Calu3 (cell line): ENCODE measurements at places on chromosomes 4 and X.

DNA sequence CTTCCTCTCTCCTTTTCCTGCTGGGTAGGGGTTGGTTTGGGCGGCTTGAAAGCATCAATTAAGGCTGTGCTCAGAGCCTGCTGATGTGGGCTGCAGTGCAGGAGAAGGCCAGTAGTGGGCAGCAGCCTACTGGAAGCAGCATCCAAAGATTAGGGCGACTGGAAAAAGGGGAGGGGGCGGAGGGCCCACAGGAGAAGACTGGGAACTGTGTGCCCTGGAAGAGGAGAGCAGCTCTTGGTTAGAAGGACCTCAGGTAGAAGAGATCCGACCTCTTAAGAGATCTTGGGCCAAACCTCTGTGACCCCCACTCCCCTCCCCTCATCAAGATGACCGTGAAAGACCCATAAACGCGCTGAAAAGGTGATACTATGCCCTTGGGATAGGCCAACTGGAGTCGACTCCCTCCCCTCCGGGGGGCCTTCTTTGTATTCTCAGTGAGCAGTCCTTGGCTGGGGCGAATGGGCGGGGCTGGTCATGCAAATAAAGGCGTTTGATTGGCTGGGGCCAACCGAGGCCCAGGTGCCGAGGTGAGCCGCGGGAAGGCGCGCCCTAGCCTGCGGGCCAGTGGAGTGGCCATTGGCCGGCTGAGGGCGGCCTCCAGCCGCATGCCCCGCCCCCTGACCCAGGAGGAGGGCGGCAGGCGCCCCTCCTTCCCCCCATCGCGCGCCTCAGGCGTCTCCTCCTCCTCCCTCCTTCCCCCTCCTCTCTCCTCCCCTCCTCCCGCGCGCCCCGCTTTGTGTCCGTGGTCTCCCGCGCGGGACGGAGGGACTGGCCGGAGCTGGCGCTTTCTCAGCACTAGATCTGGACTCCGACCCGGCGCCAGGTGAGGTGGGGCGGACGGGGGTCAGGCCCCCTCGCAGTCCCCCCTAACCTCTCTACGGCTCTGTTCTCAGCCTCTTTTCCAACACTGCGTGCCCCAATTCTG, 10.1 kb downstream of the DLG3 start:
- peak overlapping the region; percentile 99 for H3K4me3 ChIP-seq
- peaks cover 52% of the 10 kb centered on the region for H3K36me3 ChIP-seq
- no peaks in the 10 kb centered on the region for H3K27me3 ChIP-seq
- peak; percentile 93 for DNase-seq

- H3K4me3 ChIP-seq: no peak overlapping the region
- peaks cover 24% of the 10 kb centered on the region for H3K4me1 ChIP-seq
- H3K27ac ChIP-seq: no peak overlapping the region
- no peaks in the 10 kb centered on the region for H3K27me3 ChIP-seq
Measured at GRCh38 chrX:108304210-108304609, 134.0 kb downstream of the COL4A6 start.

DNA sequence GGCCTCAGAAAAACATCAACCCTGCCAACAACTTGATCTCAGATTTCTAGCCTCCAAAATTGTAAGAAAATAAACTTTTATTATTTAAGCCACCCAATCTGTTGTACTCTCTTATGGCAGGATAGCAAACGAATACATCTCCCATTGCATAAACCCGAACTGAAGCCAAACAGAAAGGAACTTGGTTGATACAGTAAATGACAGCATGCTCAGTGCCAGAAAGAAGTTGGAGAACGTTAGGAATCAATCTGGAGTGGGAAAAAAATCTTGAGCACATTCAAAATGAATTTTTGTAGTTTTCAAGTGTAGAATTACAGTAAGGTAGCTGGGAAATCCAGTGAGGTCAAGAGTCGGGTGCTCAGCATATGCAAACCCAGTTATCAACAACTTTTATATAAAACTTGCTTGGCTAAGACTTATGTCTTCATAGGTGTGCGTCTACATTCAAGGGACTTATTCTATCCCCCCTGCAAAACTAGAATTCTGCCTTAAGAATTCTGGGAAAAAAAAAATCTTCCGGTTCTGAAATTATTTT, 157.5 kb upstream of the ANKRD50 start:
- no peaks in the 10 kb centered on the region for H3K36me3 ChIP-seq
- H3K27ac ChIP-seq: no peak overlapping the region
- H3K4me3 ChIP-seq: no peak overlapping the region
- H3K27me3 ChIP-seq: no peaks in the 10 kb centered on the region
- no peaks in the 10 kb centered on the region for H3K4me1 ChIP-seq
- no peak for DNase-seq

DNA sequence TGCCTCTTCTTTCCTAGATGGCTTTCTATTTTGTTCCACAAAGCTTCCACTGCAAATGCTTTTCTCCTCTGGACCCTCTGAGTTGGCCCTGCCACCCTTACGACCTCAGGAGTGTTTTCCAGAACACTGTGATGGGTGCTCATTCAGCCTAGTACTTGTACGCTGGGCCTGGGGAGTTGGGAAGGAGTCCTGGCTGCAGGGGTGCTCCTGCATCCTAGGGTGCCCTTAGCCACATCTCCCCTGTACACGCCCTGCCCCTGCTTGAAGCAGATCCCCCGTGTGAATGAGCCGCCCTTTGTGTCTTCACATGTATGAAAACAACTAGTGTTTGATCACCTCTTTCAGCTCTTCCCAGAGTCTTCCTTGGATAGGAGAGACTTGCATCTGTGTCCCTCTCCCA, 64.2 kb downstream of the MTMR1 start:
- H3K4me3 ChIP-seq: no peak overlapping the region
- H3K27ac ChIP-seq: no peak overlapping the region
- DNase-seq: no peak
- no peaks in the 10 kb centered on the region for H3K4me1 ChIP-seq

GRCh38 chr4:120881846-120882245, 40.7 kb downstream of the PRDM5 start:
- DNase-seq: no peak
- H3K4me3 ChIP-seq: no peak overlapping the region
- H3K4me1 ChIP-seq: no peaks in the 10 kb centered on the region
- no peaks in the 10 kb centered on the region for H3K36me3 ChIP-seq
- H3K27me3 ChIP-seq: no peaks in the 10 kb centered on the region

GRCh38 chr4:117777721-117778120, 256.6 kb upstream of the NDST3 start:
- H3K27me3 ChIP-seq: no peaks in the 10 kb centered on the region
- no peak overlapping the region for H3K4me3 ChIP-seq
- H3K27ac ChIP-seq: no peak overlapping the region
- H3K4me1 ChIP-seq: no peaks in the 10 kb centered on the region
- no peaks in the 10 kb centered on the region for H3K36me3 ChIP-seq

DNA sequence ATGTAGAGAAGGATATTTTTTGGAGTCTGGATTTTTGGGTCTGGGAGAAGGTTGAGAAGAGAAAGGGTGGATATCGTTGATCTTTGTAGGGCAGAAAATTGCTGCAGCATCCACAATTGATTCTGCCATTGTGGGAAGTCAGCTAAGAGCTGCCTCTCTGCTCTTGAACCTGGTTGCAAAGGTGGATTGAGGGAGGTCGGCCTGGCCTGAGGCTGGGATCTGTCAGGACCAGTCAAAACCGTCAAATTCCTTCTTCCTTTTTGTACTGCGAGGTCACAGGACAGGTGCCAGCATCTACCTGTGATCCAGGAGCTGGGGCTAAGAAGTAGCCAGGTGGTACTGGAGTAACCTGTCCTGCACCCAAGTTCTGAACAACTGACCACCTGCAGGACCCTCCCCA, 93.7 kb downstream of the SHOX start:
- no peaks in the 10 kb centered on the region for H3K36me3 ChIP-seq
- H3K27me3 ChIP-seq: no peaks in the 10 kb centered on the region
- no peak overlapping the region for H3K27ac ChIP-seq
- no peaks in the 10 kb centered on the region for H3K4me1 ChIP-seq
- DNase-seq: no peak

GRCh38 chrX:40166582-40166981, 68.8 kb upstream of the BCOR start:
- no peak overlapping the region for H3K4me3 ChIP-seq
- H3K36me3 ChIP-seq: no peaks in the 10 kb centered on the region
- H3K27me3 ChIP-seq: peaks cover 9% of the 10 kb centered on the region
- peaks cover 26% of the 10 kb centered on the region for H3K4me1 ChIP-seq

DNA sequence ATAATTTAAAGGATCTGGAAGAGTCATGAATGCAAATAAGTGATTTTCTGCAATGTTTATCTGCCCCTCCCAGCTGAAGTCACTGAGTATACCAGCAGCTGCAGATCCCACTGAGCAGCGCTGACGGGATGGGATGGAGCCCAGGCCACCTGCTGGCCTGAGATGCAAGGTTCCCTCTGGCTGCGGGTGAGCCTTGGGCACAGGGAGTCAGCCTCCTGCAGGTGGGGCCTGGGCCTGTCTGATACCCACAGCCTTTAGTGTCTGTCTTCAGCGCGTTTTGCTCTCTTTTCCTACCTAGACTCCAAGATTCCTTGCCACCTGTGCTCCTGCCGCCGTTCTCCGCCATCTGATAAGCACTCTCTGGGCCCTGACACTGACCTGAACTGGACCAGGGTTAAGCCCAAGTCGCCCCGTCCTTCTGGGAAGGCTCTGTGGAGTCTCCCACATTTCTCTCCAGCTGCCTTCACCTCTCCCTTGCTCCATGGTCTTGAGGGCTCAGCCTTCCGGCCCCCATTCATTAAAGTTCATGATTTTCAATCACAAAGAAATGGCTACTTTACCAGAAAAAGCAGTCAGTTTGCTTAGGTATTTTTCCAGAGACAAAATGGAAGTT, 223.1 kb upstream of the FAT1 start:
- no peak overlapping the region for H3K4me3 ChIP-seq
- H3K27ac ChIP-seq: no peak overlapping the region
- H3K36me3 ChIP-seq: no peaks in the 10 kb centered on the region

DNA sequence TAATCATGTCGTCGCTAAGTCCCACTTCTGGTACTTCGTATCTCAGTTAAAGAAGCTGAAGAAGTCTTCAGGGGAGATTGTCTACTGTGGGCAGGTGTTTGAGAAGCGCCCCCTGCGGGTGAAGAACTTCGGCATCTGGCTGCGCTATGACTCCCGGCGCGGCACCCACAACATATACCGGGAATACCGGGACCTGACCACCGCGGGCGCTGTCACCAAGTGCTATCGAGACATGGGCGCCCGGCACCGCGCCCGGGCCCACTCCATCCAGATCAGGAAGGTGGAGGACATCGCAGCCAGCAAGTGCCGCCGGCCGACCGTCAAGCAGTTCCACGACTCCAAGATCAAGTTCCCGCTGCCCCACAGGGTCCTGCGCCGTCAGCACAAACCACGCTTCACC, 11.3 kb downstream of the PNCK start:
- H3K4me3 ChIP-seq: no peak overlapping the region
- no peak overlapping the region for H3K27ac ChIP-seq
- H3K36me3 ChIP-seq: no peaks in the 10 kb centered on the region
- peaks cover 80% of the 10 kb centered on the region for H3K27me3 ChIP-seq
- DNase-seq: peak; percentile 60
- peaks cover 7% of the 10 kb centered on the region for H3K4me1 ChIP-seq

- H3K4me3 ChIP-seq: no peak overlapping the region
- H3K27ac ChIP-seq: no peak overlapping the region
- DNase-seq: no peak
- no peaks in the 10 kb centered on the region for H3K27me3 ChIP-seq
Measured at GRCh38 chr4:131054489-131055019, 1958.6 kb downstream of the C4orf33 start.

GRCh38 chrX:66203114-66203513, 39.1 kb downstream of the HEPH start:
- no peaks in the 10 kb centered on the region for H3K4me1 ChIP-seq
- DNase-seq: no peak
- H3K36me3 ChIP-seq: no peaks in the 10 kb centered on the region

- no peak overlapping the region for H3K27ac ChIP-seq
- no peak for DNase-seq
- H3K4me1 ChIP-seq: peaks cover 4% of the 10 kb centered on the region
- peaks cover 25% of the 10 kb centered on the region for H3K27me3 ChIP-seq
Measured at GRCh38 chr4:3286335-3287175, 6.3 kb upstream of the RGS12 start.

DNA sequence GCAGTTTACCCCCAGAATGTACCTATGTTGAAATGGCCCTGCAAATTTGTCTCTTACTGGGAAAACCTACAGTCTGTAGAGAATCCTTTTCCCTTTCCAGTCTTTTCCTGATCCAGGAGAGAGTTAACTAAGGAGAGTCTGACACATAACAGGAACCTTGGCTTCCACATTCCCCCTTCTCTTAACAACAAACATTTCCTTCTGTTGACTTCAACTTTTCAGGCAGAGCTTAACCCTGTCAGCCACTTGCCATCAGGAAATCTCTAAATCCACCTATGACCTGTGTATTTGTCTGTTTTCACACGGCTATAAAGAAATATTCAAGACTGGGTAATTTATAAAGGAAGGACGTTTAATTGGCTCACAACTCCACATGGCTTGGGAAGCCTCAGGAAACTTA, 45.6 kb upstream of the GPR78 start:
- H3K36me3 ChIP-seq: peaks cover 23% of the 10 kb centered on the region
- peak overlapping the region; percentile 81 for H3K27ac ChIP-seq
- H3K4me1 ChIP-seq: peaks cover 62% of the 10 kb centered on the region
- DNase-seq: no peak
- H3K4me3 ChIP-seq: peak overlapping the region; percentile 62

GRCh38 chr4:26069218-26069617, 155.2 kb downstream of the SMIM20 start:
- H3K36me3 ChIP-seq: no peaks in the 10 kb centered on the region
- H3K4me1 ChIP-seq: no peaks in the 10 kb centered on the region
- no peaks in the 10 kb centered on the region for H3K27me3 ChIP-seq
- H3K4me3 ChIP-seq: no peak overlapping the region

- H3K27ac ChIP-seq: no peak overlapping the region
- no peak for DNase-seq
- H3K27me3 ChIP-seq: peaks cover 42% of the 10 kb centered on the region
Measured at GRCh38 chrX:47749185-47749967, 87.3 kb upstream of the ZNF81 start.

GRCh38 chrX:115560978-115561604, at the start of gene PLS3:
Gene PLS3, plus strand, starts transcription at chrX:115561174. Its CDS starts 49,077 bp downstream, at chrX:115610251.
- peak within 1 kb of the TSS; percentile 86 for H3K4me3 ChIP-seq
- H3K27ac ChIP-seq: peak within 1 kb of the TSS; percentile 92
- H3K27me3 ChIP-seq: no peaks in the 10 kb centered on the region
- peaks cover 38% of the 10 kb centered on the region for H3K36me3 ChIP-seq
- peak; percentile 88 for DNase-seq

- no peak overlapping the region for H3K4me3 ChIP-seq
- H3K4me1 ChIP-seq: peaks cover 9% of the 10 kb centered on the region
- no peak for DNase-seq
Measured at GRCh38 chr4:102809691-102810090, 17.7 kb downstream of the UBE2D3 start.

- no peaks in the 10 kb centered on the region for H3K36me3 ChIP-seq
- H3K27me3 ChIP-seq: no peaks in the 10 kb centered on the region
- no peak overlapping the region for H3K27ac ChIP-seq
Measured at GRCh38 chrX:20240201-20240600, 26.5 kb downstream of the RPS6KA3 start.

- no peaks in the 10 kb centered on the region for H3K36me3 ChIP-seq
- H3K27ac ChIP-seq: no peak overlapping the region
- peaks cover 6% of the 10 kb centered on the region for H3K4me1 ChIP-seq
- H3K27me3 ChIP-seq: no peaks in the 10 kb centered on the region
- DNase-seq: no peak
- no peak overlapping the region for H3K4me3 ChIP-seq
Measured at GRCh38 chr4:23897564-23898109, 7.8 kb upstream of the PPARGC1A start.

GRCh38 chr4:1959104-1959384, 49.7 kb downstream of the NELFA start:
- H3K4me3 ChIP-seq: no peak overlapping the region
- DNase-seq: no peak
- H3K36me3 ChIP-seq: peaks cover 45% of the 10 kb centered on the region
- H3K27me3 ChIP-seq: no peaks in the 10 kb centered on the region
- no peaks in the 10 kb centered on the region for H3K4me1 ChIP-seq

- no peaks in the 10 kb centered on the region for H3K27me3 ChIP-seq
- peaks cover 10% of the 10 kb centered on the region for H3K36me3 ChIP-seq
- peaks cover 45% of the 10 kb centered on the region for H3K4me1 ChIP-seq
- peak; percentile 70 for DNase-seq
Measured at GRCh38 chrX:123833387-123833786, 26.5 kb upstream of the XIAP start.
